Left cardiac atrium (tissue), 4 donors: ENCODE measurements at places on chromosomes 11 and 22.

- DNase-seq, result no peak
Observed at GRCh38 chr11:73660497-73661034, 14.2 kb downstream of the PLEKHB1 start.

DNA sequence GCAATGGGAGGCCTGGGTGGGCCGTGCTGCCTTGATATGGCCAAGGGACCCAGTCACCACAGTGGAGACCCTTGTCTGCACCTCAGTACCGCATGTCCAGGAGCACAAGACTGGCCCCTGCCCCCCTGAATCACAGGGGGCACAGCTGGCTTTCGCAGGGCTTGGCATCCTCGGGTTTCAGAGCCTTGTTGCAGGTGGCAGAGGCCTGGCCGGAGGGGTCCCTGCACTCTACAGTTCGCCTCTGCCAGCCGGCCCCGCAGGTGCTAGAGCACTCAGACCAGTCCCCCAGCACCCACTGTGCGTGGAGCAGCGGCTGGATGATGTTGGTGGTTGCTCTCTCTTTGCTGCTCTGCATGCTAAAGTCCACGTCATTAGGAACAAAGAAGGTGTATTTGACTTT, 23.0 kb downstream of the ADAMTS8 start:
- no peak for DNase-seq

GRCh38 chr11:125075242-125075625, 12.1 kb downstream of the SLC37A2 start:
- no peak for DNase-seq

- DNase-seq, result no peak
Observed at GRCh38 chr11:73818846-73819245, 31.2 kb downstream of the MRPL48 start.

GRCh38 chr22:32803020-32803737, 1.7 kb downstream of the TIMP3 start:
- DNase-seq, result no peak

- no peak for DNase-seq
Observed at GRCh38 chr11:97856666-97857065, 1164.1 kb upstream of the CNTN5 start.

GRCh38 chr22:37525073-37525745, 6.0 kb upstream of the CARD10 start:
- DNase-seq, result peak; percentile 69

GRCh38 chr22:47367993-47368945, 605.8 kb downstream of the TBC1D22A start:
- DNase-seq, result no peak

GRCh38 chr11:13127161-13127560, 118.0 kb downstream of the RASSF10 start:
- DNase-seq, result no peak

DNA sequence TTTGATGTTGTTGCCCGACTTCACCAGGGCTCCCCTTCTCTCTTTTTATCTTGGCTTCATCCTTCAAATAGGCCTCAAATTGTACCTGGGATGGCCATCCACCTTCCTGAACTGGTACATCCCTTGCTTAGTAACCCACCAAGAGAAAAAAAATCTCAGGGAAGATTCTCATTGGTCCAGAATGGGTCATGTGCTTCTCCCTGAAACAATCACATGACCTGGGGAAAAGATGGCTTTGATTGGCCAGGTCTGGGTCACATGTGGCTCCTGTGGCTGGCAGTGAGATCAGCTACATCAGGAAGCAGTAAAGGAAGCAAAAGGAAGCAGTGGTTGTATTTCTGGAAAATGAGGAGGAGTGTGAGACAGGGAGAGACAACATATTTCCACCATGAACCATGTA, 540.2 kb downstream of the MIAT start:
- DNase-seq, result no peak

DNA sequence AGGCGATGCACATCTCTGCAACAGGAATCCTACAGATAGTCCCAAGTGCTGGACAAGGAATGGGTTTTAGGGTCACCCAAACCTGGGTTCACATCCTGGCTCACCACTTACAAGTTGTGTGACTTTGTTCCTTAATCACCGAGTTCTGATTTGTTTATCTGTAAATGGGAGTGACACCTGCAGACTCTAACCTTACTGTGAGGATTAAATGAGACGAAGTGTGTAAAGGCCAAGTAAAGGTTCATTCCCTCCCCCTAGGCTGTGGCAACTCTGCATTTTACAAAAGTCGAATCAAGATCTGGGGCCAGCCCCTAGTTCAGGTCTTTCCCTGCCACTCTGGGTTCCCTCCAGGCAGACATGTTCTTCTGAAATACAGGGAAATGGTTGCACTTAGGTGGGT, 34.9 kb downstream of the SERPINH1 start:
- no peak for DNase-seq

GRCh38 chr11:128334311-128335044, 252.9 kb downstream of the ETS1 start:
- peak; percentile 60 for DNase-seq
